ENCODE measurements at places on chromosomes 12 and 14.

DNA sequence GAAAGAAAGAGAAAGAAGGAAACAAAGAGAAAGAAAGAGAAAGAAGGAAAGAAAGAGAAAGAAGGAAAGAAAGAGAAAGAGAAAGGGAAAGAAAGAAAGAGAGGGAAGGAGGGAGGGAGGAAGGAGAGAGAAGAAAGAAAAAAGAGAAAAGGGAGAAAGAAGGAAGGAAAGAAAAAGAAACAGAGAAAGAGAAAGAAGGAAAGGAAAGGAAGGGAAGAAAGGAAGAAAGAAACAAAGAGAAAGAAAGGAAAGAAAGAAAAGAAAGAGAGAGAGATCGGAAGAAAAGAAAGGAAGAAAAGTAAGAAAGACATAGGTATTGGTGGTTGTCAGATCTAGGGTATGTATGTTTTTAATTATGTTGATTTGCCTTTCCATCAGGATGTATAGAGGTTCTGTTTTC is 342.3 kb downstream of the FOXG1 start:
- no peak for DNase-seq

DNA sequence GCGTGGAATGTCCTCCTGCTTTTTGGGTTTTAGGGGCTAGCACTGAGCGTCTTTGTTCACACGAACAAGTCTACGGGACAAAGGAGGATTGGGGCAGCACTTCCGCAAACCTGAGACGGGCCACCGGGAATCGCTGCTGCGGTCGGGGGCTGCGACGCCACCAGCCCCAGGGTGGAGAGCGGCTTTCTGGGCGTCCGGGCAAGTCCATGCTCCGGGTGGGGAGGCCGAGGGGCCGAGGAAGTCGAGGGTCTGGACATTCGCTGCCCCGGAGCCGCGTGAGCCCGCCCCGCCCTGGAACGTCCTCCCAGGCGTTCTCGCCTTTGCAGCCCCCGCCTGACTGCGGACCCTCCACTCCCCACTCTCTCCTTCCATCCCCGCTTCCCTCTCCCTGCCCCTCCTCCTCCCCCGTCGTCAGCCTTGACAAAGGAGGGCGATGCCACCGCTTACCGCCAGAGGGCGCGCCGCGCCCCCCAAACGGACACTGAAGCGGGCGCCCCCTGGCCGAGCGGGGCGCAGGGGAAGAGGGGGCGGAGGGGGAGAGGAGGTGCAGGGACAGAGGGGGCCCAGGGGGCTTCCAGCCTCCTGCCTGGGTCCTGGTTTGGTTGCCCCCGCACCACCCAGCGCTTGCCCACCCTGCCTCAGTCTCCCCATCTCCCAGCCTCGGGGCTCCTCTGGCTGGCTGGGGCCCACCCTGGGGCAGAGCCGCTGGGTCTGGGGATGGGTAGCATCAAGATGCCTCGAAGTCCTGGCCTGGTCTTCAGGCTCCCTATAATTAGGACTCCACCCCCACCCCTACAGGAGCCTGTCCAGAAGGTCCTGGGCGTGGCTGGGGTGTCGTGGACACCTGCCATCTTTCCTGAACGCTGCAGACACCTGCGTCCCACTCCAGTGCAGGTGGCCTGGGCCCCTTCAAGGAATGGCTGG is 39.1 kb upstream of the INF2 start:
- DNase-seq: peak; percentile 74

GRCh38 chr14:68644101-68644500 is 148.8 kb downstream of the ZFP36L1 start:
- no peak for DNase-seq

- DNase-seq: no peak
Observed at GRCh38 chr12:14572401-14572800, 4.7 kb upstream of the PLBD1 start.

DNA sequence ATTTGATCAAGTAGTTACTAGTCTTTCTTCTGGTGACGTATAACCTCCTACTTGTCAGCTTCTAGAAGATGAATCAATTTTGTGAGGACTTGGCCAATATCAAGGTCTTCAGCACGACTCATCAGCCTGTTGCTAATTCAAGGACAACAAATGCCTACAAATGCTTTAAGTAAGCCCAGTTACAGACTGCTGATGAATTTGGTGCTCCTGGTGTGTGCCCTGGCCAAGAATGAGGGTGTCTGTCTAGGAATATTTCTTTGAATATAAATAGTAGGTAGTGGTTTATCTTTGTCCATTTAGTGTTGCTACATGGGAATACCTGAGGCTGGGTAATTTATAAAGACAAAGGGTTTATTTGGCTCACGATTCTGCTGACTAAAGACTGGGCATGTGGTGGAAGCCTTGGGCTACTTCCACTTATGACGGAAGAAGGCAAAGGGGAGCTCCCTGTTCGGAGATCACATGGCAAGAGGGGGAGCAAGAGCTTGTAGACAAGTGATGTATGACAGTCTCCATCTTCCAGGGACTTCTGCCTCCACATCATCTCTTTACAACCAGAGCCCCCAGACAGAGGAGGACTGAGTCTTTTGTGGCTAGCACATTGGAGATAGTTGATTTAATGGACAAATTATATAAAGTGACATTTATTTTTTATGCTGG is 180.2 kb downstream of the CRADD start:
- DNase-seq: no peak

Measured in activated naive CD4-positive, alpha-beta T cell treated with anti-CD3 and anti-CD28 coated beads for 36 hours (primary cell).